Smooth muscle cell of the coronary artery (primary cell): ENCODE measurements at places on chromosomes 16 and 17. TPM values are rescaled to one million over a fixed set of nuclear protein-coding genes. Genes with fewer than 3 reads are reported as not detected.

The PLCG2 gene
- total RNA-seq = 0.08 and 1.2 TPM in 2 replicates

The ACSM3 gene
- 0.59 and 0.90 TPM in 2 replicates for total RNA-seq

The ORC6 gene
- 0.94 and 4.4 TPM in 2 replicates for total RNA-seq

The RGS11 gene
- total RNA-seq = 1.2 and 10.1 TPM in 2 replicates
